ENCODE measurements at places on chromosomes 11 and 22. TPM values are rescaled to one million over a fixed set of nuclear protein-coding genes. Genes with fewer than 3 reads are reported as not detected.

The CDC42BPG gene
- total RNA-seq: 48.5 TPM

- no peak for DNase-seq
These were observed 19.2 kb downstream of the GLYAT start for GRCh38 chr11:58712531-58712930.

GRCh38 chr11:46534711-46535110 lies 59.1 kb downstream of the AMBRA1 start:
- DNase-seq: no peak

- DNase-seq: no peak
These were observed 167.0 kb downstream of the DSCAML1 start for GRCh38 chr11:117629891-117630538.

GRCh38 chr11:3626250-3626960 lies 15.4 kb downstream of the ART5 start:
- no peak for DNase-seq

- DNase-seq: no peak
These were observed 28.6 kb downstream of the FAM83F start for GRCh38 chr22:40023341-40023841.

GRCh38 chr22:45861259-45861658 lies 115.7 kb downstream of the WNT7B start:
- no peak for DNase-seq

DNA sequence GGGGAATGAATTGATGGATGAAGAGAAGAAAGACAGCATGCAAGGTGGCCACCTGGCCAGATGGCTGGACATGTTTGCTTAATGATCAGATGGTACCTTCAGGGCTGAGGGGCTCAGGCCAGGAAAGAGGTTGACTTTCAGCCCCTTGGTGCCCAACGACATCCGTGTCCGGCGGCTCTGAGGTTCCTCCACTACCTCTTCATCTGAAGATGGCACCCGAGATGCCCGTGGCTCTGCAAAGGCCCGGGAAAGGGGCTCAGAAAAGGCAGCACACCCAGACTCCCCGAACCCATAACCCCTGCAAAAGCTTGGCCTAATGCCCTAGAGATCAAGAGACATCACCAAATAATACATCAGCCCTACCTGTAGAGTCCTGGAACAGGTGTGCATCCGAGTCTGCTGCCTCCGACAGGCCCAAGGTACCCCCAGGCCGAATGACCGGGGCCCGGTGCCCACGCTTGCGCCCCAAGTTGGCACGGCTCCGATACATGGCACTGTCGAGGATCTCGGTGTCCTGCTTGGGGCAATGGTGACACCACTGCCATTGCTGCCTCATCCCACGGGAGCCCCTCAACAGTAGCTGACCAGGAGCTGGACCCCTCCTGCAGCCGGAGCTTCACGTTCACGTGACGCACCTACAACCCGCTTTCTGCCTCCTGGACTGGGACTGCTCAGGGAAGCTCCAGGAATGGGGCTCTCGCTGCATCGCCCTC lies 22.9 kb downstream of the TNKS1BP1 start:
- DNase-seq: no peak

The TTLL1 gene
- total RNA-seq: 7.2 TPM

DNA sequence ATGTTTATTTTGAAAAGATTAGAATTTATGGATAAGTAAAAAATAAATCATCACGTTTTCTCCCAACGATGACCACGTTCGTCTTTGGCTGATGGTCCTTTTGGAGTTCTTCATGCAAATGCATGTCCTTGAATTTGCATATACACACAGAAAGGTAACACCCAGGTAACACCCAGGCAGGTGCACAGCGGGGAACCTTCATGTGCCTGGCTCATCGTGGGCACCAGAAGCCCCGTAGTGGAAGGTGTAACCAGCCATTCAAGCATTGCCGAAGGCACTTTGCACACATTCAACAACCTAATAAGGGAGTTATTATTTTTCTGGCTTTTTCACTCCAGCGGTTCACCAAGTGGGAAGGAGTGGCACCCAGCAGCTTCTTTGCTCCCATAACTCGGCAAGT lies 404.6 kb downstream of the TBC1D22A start:
- no peak for DNase-seq

DNA sequence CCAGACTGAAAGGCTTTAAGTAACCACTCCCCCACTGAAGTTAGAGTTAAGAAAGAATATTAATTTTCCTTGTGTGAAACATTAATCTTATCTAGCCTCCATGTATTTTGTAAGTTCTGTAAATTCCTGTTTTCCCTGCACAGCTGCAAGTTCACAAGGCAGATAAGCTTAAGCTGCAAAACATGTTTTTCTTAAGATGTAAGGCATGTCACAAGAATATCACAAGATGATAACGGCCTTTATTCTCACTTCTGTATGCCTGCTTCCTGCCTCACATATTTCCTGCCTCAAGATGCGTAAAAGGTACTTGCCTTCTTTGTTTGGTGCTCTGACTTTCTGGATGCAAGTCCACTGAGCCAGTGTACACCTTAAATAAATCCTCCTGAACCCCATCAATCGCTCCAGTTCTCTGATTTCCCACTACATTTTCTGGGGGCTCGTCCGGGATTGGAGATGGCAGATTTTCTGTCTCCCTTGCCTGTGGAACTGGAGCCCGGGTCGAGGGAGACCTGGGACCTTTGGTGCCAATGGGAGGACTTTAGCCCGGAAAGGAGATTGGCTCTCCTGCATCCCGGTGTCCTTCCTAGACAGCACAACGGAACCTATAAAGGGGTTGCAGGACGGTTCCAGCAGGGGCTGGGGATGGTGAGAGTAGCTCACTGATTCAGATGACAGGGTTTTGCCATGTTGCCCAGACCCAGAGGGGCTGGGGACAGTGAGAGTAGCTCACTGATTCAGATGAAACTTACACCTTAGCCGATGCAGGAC lies 30.2 kb downstream of the PPARA start:
- DNase-seq: no peak

DNA sequence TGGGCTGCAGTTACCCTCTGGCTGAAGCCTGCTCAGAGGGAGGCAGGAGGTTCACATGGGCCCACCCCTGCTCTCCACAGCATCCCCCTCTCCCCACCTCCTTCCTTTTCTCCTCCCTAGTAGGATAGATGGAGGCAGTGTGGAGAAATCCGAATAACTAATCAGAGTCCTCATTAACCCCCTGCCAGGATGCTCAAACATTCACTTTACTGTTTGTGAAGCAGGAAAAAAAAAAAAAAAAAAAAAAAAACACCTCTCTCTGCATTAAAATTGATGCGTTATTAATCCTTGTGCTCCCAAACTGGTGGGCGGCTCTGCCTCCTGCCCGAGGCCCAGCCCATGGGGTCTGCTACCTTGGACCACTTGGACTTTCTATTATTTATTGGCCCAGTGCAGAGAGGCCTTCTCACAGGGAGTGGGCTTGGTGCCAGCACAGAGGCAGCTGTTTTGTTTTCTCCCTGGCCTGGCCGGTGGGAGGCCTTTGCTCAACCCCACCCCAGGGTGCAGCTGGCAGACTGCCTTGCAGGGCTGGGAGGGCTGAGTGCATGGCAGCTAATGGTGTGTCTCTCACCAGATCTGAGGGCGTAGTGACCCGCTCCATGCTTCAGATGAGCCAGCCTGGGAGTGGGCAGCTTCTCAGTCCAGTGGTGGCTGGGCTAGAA lies 150.7 kb downstream of the PKNOX2 start:
- DNase-seq: no peak

The CLMP gene
- 47.9 TPM for total RNA-seq

DNA sequence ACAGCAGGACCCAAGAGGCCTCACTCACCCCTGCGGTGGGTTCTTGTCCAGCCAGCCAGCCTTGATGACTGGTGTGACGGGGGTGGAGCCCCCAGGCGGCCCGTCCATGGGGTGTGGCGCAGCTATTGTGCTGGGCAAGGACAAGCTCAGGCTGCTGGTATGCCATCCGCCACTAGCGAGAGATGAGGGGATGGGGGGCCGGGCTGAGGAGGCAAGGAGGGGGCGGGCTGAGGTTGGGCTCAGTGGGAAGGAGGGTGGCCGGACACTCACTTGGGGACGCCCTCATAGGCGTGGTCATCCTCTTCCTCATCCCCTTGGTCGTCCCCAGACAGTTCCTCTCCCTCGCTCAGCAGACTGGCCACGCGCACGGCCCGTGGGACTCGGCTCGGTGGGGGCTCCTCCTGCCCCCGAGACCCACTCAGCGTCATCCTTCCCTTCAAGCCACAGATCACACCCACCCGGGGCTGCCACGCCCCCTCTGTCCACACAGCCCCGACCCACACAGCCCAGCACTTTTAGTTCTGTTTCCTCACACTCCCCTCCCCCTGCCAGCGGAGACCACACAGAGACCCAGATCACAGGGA lies 38.0 kb upstream of the PDE2A start:
- DNase-seq: no peak

DNA sequence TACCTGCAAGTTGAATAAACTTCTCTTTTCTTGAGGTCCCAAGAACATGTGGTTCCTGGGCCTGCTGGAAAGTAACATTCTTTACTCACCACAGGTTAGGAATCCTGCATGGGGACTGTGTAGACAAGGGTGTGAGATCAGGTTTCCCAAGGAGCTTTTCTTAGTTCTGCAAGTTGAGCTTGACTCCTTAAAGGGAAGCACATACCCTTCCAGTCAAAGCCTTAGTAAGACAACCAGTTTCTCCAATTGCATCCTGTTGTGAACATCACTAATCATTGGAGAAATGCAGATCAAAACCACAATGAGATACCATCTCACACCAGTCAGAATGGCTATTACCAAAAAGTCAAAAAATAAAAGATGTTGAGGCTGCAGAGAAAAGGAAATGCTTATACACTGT lies 48.3 kb upstream of the PAK1 start:
- DNase-seq: no peak

- no peak for DNase-seq
These were observed 16.5 kb downstream of the CCND1 start for GRCh38 chr11:69657456-69657910.

DNA sequence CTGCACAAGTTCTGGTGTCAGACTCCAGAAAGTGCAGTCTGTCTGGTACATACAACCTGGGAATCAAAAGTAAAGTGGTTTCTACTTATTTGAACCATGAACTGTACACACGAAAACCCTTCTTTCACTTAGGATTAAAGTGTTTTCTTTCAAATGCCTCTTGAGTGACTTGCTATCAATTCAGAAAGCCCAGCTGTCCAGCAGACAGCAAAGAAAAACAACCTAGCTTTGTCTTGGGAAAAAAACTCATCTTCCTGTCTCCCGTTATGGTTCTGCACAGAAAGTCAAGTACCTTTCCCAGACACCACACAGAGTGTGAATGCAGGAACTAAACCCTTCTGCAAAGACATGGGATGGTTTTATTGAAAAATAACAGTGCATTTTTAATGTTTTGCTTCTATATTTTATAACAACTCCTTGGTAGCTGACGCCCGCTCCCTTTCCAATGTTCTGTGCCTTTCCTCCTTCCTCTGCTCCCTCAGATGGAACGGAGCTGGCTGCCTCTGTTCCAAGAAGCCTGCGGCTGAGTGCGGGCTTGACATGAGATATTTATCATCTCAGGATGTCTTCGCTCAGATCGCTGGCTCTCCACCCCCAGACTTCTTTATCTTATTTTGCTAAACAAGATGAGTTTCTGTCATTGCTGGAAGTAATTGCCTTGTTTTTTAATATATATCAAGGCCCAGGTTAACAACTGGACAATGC lies 322.3 kb upstream of the B3GAT1 start:
- no peak for DNase-seq

DNA sequence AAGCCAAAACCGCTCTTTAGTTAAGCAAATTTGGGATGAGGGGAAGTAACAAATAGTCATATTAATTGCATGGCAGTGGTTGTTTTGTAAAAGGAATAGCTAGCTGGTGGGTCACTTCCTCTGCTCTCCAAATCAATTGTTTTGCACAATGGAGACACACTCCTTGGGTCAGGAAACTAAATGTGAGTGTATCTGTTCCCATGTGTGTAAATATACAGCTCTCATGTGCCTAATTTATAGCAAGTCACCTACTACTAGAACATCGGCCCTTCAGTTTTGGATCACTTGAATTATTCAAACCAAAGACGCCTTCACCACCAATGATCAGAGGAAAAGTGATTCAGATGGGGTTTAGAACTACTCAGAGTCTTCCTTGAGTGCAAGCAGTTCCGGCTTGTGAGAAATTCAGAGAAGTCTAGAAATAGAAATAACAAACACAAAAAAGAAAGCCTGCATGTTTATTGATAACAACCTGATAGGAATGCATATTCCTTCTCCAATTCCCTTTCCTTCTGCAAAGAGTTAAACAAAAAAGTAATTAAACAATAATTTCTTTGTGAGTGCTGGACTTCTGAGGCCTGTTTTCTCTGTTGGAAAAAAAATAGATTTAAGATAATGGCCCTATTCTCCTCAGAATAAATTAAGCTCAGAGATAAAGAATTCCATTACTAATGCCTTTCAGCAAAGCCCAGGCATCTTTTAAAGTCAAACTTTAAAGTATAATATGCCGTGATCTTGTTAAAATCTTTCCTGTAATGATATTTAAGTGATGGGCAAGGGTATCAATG lies 100.4 kb downstream of the KIRREL3 start:
- DNase-seq: no peak

DNA sequence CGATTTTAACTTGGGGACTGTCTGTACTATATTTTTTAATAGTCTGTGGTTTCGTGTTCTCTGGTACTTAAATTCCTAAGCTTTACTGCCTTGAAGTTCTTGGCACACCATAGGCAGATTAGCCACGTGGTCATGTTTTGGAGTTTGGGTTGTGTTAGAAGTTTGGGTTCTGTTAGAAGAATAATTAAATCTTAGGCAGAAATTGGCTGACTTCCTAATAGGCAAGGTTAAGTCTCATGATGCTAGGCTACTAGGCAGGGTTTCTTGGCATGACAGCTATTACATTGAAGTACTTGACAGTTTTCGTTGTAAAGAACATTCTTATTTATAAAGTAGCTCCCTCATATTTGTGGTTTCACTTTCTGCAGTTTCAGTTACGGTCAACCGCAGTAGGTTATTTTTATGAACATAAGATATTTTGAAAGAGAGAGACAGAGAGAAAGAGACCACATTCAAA lies 30.0 kb upstream of the MMP7 start:
- DNase-seq: no peak

GRCh38 chr11:75173336-75173735 lies 22.4 kb downstream of the SLCO2B1 start:
- DNase-seq: no peak

The AIP gene
- 63.3 TPM for total RNA-seq

The ZNF408 gene
- total RNA-seq: 12.9 TPM

- no peak for DNase-seq
These were observed 196.7 kb upstream of the TBCEL start for GRCh38 chr11:120827198-120827597.

DNA sequence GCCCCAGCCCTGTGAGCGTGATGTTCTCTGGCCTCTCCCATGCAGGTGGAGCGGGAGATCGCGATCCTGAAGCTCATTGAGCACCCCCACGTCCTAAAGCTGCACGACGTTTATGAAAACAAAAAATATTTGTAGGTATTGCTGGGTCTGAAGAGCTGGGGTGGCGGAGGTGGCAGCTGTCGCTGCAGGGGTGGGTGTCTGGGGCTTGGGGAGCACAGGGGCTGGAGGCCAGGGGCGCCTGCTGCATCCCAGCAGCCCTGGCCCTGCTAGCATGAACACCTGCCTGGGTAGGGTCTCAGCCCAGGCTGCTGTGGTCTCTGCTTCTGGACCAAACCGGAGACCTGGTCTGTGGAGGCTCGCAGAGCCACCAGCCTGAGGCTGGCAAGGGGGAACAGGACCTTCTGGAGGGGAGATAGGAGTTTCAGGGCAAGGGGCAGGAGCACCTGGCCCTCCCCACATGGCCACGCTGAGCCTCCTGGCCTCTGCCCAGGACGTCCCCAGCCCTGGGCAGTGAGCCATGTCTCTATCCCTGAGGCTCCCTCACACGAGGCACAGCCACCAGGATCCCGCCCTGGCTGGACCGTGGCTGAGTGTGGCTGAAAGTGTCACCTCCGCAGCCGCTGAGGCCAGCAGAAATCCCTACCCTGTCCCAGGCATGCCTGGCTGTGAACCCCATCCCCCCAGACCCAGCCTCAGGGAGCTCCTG lies 48.2 kb downstream of the MOB2 start:
- no peak for DNase-seq

Data from esophagus squamous epithelium (tissue), 5 donors.